Aorta (tissue), 5 donors: ENCODE measurements at places on chromosomes 5 and 9. TPM values are rescaled to one million over a fixed set of nuclear protein-coding genes. Genes with fewer than 3 reads are reported as not detected.

BTNL3 gene
- not detected for total RNA-seq

- DNase-seq = no peak
Observed at GRCh38 chr5:91670563-91670962, 287.4 kb upstream of the ARRDC3 start.

GRCh38 chr5:149757956-149758355 is 27.8 kb downstream of the PPARGC1B start:
- DNase-seq = peak; percentile 12

DNA sequence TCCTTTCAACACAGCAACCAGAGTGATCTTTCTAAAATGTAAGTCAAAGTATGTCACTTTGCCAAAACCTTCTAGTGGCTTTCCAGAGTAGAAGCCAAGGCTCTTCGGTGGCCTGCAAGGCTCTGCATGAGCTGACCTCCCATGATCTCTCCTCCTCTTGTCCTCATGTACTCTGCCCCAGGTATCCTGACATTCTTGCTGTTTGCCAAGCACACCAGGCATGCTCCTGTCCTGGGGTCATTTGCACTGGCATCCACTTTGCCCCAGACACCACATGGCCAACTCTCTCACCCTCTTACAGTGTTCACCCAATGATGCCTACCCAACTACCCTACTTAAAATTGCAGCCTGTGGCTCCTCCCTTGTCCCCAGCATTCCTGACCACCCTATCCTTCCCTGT is 86.3 kb downstream of the ZNF618 start:
- DNase-seq = no peak

LECT2 gene
- total RNA-seq = not detected

DNA sequence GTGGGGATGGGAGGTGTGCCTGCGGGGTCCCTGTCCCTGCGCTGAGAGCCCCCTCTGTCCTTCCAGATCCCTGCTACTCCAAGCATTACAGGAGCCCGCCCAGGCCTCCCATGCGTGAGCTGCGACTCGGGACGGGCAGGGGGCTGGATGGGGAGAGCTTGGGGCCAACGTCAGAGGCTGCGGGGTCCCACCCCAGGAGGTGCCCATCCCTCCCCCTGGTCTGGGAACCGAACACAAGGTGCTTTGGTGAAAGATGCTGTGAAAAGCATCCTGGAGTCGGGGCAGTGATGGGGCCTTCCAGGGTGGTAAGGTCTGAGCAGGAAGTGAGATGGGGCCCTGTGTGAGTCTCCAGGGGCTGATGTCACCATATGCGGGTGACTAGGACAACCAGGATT is 2.7 kb downstream of the LCN9 start:
- no peak for DNase-seq

GRCh38 chr9:114909661-114910060 is 20.7 kb downstream of the TNFSF8 start:
- no peak for DNase-seq

DNA sequence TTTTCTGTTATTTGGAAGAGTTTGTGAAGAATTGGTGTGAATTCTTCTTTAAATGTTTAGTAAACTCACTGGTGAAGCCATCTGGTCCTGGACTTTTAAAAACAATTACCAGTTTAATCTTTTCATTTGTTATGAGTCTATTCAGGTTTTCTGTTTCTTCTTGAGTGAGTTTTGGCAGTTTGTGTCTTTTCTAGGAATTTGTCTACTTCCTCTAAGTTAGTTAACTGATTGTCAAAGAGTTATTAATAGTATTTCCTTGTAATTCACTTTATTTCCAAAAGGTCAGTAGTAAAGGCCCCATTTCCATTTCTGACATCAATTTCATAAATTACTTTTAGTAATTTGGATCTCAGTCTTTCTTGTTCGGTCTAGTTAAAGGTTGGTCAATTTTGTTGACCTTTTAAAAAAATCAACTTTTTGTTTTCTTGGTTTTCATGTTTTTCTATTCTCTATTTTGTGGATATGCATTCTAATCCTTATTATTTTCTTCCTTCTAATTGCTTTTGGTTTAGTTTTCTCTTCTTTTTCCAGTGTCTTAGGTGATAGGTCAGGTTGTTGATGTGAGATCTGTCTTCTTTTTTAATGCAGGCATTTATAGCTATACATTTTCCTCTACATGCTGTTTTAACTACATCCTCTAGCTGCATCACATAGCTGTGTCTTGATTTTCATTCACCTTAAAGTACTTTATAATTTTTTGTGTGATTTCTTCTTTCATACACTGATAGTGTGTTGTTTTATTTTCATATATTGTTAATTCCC is 7.3 kb upstream of the SMIM3 start:
- DNase-seq = no peak

DNA sequence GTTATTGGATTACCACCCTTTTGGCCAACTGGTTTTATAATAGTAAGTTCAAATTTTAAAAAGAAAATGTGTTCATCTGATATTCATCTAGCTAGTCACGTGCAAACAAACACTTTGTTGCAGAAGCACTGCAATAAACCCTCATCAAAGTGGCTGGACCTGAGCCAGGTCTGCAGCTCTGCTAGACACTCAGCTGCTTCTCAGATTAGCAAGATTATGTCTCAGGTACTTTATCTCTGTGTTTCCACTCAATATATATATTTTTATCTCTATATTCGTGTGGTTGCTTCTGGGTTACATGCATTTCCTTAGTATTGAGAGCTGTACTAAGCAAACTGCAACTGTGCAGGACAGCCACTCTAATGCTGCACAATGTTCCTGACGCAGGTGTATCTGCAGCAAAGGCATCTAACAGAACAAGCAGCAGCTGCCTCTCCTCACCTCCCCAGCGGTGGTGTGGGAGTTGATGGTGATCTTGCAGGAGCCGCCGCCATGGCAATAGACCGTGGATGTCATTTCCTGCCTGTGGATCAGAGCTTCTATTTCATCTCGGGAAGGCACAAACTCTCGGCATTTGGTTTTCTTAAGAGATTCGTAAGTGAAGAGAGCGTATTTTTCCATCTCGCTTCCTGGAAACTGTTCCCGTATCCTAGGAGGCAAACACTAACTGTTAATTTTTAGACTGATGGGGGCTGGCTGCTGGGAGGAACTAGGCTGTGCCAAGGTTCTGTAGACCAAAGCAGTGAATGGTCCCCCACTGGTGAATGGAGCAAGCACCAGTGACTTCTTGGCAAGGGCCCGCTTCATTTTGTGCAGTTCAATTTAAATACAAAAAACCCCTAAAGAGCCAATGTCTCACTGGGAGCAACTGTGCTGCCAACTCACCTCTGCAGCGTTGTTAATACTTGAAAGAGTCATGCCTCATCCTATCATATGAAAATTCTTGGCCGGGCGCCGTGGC is 56.7 kb upstream of the RETREG1 start:
- no peak for DNase-seq
